ENCODE measurements at places on chromosomes 7 and 10.

DNA sequence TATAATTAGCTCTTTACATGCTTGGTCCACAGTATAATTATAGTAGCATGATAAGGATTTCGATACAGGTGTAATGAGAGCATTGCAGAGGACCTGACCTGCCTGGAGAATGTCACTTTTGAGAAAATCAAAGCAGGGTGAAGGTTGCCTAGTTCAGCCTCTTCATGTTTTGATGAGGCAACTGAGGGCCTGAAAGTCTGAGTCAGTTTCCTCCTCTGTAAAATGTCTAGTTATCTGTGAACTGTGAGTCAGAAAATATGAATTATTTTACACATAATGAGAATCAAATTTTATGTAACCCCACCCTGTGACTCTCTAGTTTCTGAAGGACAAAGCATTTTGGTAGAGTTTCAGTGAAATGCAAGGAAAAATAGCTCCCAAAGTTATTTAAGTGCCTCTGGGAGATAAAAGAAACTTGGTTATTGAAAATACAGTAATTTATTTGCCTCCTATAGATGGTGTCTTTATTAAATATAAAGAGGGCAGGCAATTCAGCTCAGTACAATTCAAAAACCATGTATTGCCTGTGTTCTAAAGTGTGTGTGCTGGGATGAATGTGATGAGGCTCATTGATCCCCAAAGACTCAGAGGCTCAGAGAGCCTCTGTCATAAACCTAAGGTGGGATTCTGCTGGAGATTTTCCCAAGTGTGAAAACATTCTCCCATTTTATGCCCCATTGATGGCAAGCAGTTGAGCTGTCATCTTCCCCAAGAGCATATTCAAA, 37.3 kb upstream of the SAMD9L start:
- DNase-seq: no peak

GRCh38 chr7:117774943-117775342, 98.3 kb downstream of the CTTNBP2 start:
- no peak for DNase-seq

DNA sequence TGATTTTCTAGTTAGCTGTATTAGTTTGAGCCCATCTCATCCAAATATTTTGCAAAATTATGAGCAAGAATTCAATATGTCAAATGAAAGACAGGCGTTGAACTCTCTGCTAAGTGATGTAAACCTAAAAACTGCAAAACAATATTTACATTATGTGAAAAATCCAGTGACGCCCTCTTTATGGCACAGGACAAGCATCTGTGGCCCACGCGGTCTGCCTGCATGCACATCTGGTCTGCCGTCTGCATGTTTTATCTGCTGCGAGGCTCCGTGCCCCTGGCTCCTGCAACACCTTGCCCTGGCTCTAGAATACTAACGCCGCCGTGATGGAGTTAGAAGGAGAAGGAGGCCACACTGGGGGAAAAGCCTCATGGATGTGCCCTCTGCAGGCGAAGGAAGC, 142.0 kb downstream of the SVIL start:
- no peak for DNase-seq

- no peak for DNase-seq
Observed at GRCh38 chr7:108236681-108237415, 106.7 kb upstream of the LAMB4 start.

DNA sequence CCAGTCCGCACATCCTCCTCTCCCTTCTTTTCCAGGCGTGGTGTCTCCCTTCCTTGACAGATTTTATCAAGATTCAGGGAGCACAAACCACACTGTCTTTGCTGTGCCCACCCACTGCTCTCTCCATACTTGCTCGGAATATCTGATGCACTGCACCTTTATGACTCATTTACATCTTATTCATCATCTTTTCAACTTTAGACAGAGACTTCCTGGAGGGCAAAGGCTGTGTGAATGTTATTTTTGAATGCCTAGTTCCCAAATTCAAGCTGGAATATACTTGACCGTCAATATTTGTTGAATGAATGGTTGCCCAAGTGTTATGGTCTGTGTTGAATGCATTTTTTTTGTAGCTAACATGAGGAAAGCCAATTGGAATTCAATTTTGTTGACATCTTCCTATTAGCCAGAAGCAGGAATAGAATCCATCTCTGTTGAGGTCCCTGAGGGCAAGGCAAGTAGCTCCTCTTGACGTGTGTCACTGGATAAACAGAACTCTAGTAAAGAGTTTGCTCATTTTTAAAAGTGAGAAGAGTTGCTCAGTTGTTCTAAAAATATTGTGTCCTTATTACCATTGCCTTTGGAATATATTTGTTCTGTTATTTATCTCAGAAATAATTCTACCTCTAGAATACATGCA, 95.0 kb downstream of the KLF6 start:
- no peak for DNase-seq

DNA sequence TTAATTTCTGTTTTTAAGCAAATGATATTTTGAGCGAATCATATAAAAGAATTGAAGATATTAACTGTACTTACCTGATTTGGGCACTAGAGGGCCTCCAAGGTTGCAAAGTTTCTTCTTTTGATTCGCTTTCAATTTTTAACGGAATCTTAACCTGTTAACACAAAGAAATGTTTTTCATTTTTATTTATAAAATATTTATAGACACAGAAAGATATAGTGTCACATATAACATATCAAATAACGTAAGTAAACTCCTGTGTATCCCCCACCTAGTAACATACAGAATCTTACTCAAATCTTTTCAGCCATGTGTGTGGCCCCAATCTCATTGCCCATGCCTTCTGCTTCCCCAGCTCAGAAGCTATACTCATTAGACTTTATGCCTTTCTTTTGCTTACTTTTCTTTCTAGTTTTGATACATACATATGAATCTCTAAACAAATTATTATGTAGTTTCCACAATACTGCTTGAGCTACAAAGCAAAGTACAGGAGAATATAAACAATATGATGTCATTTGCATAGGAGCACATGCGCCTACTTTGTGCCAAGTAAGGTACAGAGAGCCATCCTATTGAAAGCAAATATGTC, 49.5 kb upstream of the ZPBP start:
- DNase-seq: no peak

- no peak for DNase-seq
Observed at GRCh38 chr7:4174016-4174415, 508.1 kb upstream of the FOXK1 start.

DNA sequence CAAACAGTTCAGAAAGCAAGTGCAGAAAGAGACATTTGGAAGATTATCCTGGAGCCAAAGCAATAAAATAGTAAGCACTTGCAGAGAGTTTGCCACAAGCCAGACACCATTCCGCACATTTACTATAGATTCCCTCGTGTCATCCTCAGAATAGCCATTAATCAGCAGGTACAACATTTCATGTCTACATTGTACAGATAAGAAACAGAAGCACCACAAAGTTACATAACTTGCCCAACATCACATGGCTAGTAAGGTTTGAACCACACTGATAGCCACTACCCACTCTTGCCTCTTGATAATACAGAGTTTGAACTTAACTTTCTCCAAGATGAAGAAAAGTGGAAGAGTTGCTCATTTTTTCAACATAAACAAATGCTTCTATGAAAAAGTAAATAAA, 40.6 kb upstream of the GHITM start:
- no peak for DNase-seq

All from activated T-helper 9 cell treated with anti-CD3 and anti-CD28 coated beads, Interleukin-2, amount 50 U/mL, for 16 hours (primary cell).